ENCODE measurements at places on chromosomes 4 and X.

DNA sequence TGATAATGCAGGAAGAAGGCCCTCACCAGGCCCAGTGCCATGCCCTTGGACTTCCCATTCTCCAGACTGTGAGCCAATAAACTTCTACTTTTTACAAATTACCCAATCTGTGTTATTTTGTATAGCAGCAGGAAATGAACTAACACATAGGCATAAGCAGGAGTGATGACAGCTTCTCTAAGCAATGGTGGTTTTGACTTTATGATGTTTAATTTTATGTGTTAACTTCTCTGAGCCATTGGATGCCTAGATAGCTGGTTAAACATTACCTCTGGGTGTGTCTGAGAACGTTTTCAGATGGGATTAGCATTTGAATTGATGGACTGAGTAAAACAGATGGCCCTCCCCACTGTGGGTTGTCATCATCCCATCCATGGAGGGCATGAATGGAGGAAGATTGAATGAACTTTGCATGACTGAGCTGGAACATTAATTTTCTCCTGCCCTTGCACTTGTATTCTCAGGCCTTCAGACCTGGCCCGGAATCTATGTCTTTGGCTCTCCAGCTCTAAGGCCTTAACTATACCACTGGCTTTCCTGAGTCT is 13.9 kb upstream of the PDLIM3 start:
- no peak for DNase-seq

DNA sequence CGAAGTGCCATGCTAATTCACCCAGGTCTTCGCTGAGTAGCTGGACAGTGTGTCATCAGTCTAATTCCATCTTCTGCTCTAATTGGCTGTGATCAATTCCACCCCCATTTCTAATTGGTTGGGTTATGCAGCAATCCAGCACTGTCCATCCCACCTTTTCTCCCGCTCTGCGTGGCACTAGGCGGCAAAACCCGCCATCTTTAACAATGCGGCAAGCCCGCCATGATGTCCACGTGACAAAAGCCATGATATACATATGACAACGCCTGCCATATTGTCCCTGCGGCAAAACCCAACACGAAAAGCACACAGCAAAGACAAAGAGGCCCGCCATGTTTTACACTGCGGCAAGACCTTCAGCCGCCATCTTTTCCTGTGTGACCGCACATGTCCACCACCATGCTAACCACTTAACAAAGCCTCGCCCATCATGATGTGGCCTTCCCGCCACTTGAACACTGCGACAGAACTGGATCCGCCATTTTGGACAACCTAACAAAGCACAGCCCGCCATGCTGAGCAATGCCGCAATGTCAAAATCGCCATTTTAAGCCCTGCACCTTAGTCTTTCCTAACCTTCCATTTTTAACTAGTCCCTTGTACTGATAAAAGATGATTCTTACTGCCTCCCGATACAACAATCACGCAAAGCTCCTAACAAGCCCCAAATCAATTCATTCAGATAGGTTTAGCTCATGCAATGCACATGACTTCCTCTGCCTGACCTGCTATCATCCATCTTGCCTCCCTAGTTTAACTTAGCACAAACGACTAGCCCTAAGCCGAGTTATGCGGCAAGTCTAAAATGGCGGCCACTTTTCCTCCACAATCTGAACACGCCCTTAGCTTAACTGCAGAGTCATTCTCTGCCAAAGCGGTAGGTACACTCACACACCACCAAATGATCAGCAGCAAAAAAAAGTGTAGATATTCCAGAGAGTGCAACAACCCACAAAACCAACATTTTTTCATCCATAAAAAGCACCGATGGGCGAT is 288.3 kb downstream of the CHIC1 start:
- no peak for DNase-seq

- no peak for DNase-seq
Measured at GRCh38 chrX:25534091-25534490, 518.3 kb upstream of the ARX start.

GRCh38 chr4:117873779-117874178 is 160.5 kb upstream of the NDST3 start:
- no peak for DNase-seq

- DNase-seq = no peak
Measured at GRCh38 chr4:52843958-52844357, 18.2 kb upstream of the RASL11B start.

DNA sequence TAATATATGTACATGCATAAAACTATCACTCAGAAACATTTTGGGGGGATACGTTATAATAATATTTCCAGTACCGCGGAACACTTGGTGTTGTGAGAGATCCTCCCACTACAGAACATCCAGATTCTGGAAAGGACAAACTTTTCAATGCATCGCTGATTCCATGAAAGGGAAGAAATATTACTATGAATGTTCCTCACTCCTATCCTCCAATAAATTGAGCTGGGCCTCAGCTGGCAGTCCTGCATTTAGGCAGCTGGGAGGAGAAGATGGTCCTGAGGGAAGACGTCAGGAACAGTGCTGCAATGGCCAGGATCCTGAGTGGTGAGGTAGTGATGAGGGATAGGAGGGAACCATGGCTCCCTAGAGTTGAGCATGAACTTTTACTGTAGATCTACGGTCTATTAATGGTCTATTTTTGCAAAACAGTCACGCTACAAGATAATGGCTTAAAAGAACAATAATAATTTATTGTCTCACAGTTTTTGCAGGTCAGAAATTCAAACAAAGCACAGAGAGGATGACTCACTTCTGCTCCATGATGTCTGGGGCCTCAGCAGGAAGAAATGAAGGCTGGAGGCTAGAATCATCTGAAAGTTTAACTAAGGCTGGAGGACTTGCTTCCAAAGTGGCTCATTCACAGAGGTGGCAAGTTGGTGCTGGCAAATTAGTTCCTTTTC is 538.1 kb downstream of the STIM2 start:
- DNase-seq = no peak

DNA sequence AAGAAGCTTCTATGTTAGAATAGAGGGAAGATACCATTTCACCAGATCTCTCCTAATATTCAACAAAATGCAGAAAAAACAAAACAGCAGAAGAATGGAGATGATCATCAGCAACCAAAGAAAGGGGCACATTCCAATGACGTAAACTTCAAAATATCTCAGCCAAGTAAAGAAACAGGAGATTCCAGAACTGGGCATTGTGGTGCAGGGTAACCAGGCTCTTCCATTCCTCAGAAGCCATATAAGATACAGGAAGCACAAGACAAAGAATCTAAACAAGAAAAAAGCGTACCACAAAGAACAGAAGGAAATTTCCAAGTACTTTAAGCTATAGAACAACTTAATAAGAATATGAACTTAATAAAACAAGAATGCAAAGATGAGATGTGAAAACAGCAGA is 6.9 kb upstream of the ARMCX4 start:
- DNase-seq = peak; percentile 21

DNA sequence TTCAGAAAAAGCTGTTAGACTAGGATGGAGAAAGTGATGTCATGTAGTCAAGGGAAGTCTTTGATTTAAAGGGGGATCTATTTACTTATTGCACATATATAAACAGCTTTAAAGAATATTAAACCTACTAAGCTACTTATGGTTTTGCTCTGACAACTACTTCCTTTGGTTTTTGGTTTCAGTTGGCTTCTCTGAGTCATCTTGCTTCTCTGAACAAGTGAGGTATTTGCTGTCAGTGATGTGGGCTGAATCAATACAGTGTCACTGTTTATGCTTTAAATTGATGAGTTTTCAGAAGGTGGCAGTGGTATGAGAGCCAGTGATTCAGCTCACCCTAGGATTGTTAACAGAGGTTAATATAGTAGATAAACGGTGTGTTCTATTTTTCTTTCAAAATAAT is 75.1 kb downstream of the CEP44 start:
- DNase-seq = peak; percentile 24

GRCh38 chrX:155054255-155054654 is 16.7 kb downstream of the CMC4 start:
- no peak for DNase-seq

- no peak for DNase-seq
Measured at GRCh38 chr4:48134081-48134480, at the start of gene TXK. Gene TXK, minus strand, starts transcription at chr4:48134250. Its CDS starts 80 bp downstream, at chr4:48134170.

DNA sequence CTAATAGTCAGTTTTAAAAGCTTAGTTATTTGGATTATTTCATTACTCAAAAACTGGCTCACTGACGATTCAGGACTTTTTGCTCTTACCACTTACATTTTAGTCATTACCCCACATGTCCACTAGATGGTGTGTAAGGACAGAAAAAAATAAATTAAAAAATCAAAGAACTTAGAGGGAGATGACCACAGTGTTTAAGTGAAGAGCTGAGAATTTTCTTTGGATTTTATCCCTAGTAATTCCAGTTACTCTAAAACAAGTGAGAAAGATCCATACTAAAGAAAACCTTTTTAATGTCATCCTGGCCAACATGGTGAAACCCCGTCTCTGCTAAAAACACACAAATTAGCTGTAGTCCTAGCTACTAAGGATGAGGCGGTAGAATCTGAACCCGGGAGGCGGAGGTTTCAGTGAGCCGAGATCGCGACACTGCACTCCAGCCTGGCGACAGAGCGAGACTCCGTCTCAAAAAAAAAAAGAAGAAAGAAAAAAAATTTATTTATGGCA is 26.4 kb upstream of the TMPRSS11B start:
- DNase-seq = peak; percentile 71

DNA sequence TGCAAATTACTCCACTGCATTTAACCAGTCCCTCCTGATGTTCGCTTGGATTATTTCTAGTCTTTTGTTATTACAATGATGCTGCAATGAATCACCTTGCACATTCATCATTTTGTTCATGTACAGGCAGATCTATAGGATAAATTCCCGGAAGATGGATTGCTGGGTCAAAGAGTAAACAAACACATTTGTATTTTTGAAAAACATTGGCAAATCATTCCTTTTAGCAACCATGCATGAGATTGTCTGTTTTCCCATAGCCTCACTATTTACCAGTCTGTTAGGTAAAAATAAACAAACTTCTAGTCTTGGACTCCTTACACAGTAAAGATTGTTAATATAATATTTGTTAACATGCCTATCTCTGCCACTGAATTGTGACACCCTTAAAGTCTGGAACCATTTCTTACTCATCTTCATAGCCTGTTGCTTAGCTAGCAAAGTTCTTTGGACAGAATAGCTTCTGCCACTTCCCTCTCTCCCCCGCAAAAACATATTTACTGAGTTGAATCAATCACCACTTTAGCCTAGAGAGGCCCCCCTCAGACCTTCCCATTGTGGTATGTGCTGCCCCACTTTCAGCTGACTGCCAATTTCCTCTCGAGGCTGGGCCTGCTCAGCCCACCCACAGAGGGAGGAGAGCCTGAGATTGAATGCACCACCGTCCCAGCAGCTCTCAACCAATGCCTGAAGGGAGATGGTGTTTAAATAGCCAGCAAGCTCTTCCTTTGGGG is 108.4 kb upstream of the ATXN3L start:
- DNase-seq = peak; percentile 75

DNA sequence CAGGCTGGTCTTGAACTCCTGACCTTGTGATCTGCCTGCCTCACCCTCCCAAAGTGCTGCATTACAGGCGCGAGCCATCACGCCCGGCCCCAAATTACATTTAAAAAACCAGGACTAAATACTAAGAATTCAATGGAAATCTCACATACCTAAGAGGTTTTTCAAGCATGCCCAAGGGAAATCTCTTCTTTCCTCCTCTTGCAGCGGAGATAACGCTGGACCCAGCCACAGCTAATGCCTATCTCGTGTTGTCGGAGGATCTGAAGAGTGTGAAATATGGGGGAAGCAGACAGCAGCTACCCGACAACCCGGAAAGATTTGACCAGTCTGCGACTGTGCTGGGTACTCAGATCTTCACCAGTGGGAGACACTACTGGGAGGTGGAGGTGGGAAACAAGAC is 7.4 kb downstream of the TRIML1 start:
- DNase-seq = no peak

- DNase-seq = no peak
Measured at GRCh38 chr4:185754961-185755360, 57.0 kb downstream of the SORBS2 start.

GRCh38 chrX:43644124-43644701 is 11.9 kb upstream of the MAOA start:
- DNase-seq = peak; percentile 46

- DNase-seq = no peak
Measured at GRCh38 chr4:175954685-175955084, 111.0 kb upstream of the WDR17 start.

- no peak for DNase-seq
Measured at GRCh38 chr4:55001538-55001937, 123.9 kb downstream of the KDR start.

DNA sequence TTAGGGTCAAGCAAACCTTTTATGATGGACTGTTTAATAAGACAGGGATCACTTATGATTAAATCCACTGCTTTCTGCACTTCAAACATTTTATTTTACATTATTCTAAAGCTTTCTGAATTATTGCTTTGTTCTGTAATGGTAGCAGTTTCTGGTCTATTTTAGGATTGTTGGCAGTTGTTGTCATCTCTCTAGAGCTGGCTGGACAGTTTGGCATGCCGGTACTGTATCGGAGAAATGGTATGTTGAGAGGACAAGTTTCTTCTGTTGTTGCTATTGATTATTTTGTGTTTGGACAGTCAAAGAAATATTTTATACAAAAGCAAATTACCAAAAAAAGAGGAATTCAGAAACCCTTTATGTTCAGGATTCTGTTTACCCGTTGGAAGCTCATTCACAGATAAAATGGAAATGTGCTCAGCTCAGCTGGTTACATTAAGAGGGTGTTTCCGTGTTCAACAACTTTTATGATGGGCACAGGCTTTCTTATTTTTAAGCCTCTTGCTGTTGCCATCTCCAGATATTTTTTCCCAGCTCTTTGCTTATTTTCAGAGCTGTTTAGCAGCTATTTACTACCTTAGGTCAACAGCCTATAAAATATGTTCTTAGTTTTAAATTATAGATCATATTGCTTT is 214.6 kb upstream of the IGFBP7 start:
- DNase-seq = no peak

- no peak for DNase-seq
Measured at GRCh38 chr4:72243641-72244040, 211.8 kb downstream of the NPFFR2 start.

GRCh38 chrX:36504625-36505024 is 503.5 kb upstream of the FAM47C start:
- no peak for DNase-seq

DNA sequence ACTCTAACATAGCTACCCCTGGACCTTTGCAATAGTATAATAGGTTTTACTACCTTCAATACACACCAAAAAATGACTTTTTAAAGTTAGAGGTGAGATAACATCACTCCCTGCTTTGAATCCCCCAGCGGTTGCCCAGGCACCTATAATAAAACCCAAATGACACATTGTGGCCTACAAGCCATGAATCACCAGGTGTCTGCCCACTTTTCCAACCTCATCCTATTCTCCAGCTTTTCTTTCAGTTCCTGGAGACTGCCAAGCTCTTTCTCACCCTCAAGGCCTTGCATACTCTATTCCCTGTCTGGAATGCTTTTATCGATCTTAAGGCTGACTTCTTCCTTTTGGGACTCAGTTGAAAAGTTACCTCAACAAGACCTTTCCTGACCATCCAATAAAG is 16.4 kb upstream of the PRSS48 start:
- DNase-seq = peak; percentile 6

- DNase-seq = peak; percentile 36
Measured at GRCh38 chr4:7423801-7424552, 10.8 kb downstream of the PSAPL1 start.

- DNase-seq = no peak
Measured at GRCh38 chr4:174593701-174594100, 71.4 kb upstream of the HPGD start.

- no peak for DNase-seq
Measured at GRCh38 chr4:110680265-110680664, 57.4 kb upstream of the PITX2 start.
